ENCODE measurements at places on chromosomes 3 and 15. TPM values are rescaled to one million over a fixed set of nuclear protein-coding genes. Genes with fewer than 3 reads are reported as not detected.

DNA sequence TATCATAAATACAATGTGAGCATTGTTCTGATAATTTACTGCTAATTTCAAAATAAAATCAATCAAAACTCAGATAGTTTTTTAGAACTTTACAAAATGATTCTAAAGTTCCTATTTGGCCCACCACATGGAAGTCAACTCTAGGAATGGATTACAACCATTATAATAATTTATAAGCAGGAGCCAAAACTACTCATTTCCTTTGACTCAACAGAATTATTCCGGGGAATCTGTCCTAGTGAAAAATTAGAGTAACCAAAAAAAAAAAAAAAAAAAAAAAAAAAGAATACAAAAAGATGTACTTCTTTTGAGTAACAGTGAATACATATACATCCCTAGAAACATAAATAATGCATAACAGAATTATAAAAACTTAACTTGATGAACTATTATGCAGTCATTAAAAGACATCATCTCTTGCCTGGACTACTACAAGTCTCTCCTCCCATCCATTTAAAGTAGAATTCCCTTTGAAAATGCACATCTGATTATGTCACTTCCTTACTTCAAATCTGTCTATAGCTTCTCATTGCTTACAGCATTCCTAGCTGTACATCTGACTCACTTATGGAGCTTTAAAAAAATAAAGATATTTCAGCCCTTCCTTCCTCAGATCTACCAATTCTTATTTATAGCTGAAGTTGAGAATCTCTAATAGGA lies 43.4 kb downstream of the HDGFL3 start:
- no peak for DNase-seq

DNA sequence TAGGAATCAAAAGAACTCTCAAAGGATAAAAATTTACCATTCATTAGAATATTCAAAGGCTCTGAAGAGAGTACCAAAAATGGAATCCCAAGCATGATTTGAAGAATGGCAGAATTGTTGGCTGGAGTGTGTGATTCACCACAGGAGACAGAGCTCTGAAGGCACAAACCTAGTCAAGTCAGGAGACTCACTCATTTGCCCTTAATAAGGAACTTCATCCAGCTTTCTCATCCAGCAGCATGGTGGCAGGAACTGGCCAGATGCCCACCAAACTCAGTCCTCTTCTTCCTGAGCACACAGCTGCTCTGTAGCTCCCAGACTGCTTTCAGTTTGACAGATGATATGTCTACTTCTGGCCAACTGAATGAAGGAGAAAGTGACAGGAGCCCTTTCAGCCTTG lies 16.5 kb upstream of the HEG1 start:
- no peak for DNase-seq

AMOTL2 gene
- polyA plus RNA-seq: 22.9 TPM

PHLDB2 gene
- polyA plus RNA-seq: 9.5 TPM

STRC gene
- polyA plus RNA-seq: 0.09 TPM

CMSS1 gene
- polyA plus RNA-seq: 18.9 TPM

CHST13 gene
- 0.11 TPM for polyA plus RNA-seq

DNA sequence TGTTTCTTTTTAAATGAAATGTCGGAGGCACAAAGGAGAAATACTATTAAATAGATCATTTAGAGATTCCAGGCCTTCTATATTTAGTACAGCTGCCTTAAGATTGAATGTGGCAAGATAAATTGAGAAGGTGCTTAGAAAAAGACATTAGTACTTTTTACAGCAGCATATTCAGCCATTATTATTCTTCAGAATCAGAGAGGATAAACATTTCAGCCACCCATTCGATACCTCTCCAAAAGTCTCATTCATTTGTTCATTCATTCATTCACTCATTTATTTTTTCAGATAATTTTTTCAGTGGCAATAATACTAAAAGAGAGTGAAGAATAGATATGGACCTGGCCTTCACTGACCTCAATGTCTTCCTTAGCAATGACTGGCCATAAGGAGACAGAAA lies 347.0 kb downstream of the GRM7 start:
- DNase-seq: no peak

GRCh38 chr3:169159726-169160125 lies 503.8 kb downstream of the MECOM start:
- no peak for DNase-seq

DNA sequence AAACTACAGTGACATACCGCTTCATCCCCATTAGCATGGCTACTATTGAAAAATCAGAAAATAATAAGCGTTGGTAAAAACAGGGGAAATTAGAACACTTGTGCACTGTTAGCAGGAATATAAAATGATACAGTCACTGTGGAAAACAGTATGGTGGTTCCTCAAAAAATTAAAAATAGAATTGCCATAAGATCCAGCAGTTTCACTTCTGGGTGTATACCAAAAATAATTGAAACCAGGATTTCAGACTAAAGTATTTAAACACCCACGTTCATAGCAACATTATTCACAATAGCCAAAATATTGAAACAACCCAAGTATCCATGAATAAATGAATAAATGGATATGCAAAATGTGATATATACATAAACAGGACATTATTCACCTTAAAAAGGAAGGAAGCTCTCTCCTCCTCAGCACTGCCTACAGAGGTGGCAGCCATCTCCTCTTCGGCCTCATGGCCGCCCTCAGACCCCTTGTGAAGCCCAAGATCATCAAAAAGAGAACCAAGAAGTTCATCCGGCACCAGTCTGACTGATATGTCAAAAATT lies 34.1 kb downstream of the NGLY1 start:
- DNase-seq: no peak

- DNase-seq: no peak
These were observed 424.9 kb upstream of the ALCAM start for GRCh38 chr3:104941785-104942184.

GRCh38 chr15:73127302-73127936 lies 75.2 kb downstream of the NEO1 start:
- DNase-seq: no peak

DNA sequence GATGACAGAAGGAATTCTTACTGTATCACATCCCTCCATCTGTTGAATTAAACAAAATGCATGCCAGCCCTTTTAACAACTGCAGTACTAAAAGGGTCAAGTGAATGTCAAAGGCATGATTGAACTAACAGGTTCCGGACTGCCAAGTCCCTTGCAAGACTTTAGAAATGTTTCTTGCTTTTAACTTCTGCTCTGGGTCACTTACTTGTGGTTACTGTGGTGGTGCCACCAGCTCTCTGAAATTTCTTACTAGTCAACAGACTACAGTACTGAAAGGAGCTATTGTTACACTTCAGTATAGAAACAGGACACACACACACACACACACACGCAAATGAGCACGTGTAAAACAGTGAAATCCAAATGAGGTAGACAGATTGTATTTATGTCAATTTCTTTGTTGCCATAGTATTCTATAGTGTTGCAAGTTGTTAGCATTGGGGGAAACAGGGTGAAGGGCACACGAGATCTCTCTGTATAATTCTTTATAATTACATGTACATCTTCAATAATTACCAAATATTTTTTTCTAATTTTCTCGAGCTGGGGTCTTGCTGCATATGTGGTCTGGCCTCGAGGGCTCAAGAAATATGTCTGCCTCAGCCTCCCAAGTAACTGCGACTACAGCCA lies 79.9 kb upstream of the SLC25A26 start:
- DNase-seq: no peak

CHAC1 gene
- polyA plus RNA-seq: 3.2 TPM

DNA sequence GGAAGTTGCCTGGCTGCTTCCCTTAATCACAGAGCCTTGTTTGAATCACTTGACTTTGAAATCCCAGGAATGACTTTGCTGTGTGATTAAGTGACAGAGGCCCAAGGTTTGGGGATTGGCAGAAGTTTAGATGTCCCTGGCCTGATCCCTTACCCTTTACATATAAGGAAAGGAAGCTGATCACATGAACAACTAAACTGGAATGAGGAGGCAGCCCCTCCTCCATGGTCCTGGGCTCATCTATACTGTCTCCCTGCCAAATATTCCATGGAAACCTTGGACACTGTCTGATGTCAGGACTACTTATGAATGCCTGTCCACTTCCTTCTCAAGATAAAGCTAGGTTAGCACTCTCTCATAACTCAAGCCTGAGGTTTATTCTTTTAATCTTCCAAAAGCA lies 181.3 kb upstream of the CTDSPL start:
- DNase-seq: no peak

GRCh38 chr15:82677720-82678323 lies 30.7 kb upstream of the CPEB1 start:
- DNase-seq: no peak

DNA sequence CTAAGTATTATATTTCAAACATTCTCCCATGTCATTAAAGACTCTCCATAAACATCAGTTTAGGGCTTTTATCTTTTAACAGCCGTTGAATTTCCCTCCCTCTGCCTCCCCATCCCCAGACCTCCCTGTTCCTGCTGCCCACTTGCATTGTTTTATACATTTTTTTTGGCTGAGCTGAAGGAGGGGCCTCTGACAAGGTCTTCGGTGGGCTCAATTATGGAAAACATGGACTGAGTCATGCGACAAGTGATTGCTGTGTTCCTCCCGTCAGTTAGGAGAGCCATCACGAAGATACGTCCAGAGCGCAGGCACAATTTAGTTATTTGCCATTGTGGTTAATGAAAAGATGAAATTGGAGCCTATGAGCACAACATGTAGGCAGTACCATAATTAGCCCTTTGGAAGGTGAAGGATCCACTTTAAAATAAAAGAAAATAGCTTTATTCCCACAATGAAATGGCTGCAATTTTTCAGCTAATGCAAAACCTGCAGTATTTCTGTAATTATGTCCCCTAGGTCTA lies 12.0 kb upstream of the NMNAT3 start:
- no peak for DNase-seq

DNA sequence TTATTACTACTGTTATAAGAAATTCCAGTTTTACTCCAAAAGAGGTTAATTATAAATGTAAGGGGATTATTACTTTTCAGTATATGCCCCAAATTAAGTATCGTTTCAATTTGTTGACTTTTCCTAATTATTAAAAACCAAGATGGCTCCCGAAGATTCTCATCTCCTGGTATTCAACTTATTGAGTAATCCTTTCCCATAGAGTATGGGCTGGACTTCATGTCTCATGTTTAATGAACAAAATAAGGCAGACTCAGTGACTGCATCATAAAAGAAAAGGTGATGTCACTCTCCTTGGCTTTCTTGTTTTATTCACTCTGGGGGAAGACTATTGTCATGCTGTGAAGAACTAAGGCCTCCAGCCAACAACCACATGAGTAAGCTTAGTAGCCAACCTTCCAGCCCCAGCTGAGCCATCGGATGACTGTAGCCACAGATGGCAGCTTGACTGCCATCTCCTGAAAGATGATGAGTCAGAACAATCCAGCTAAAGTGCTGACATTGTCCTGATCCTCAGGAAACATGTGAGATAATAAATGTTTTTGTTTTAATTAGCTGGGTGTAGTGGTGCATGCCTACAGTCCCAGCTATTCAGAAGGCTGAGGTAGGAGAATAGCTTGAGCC lies 17.3 kb downstream of the IGF2BP2 start:
- no peak for DNase-seq

GRCh38 chr3:33146791-33147445 lies 33.1 kb downstream of the CRTAP start:
- no peak for DNase-seq

ISLR2 gene
- 2.1 TPM for polyA plus RNA-seq

DNA sequence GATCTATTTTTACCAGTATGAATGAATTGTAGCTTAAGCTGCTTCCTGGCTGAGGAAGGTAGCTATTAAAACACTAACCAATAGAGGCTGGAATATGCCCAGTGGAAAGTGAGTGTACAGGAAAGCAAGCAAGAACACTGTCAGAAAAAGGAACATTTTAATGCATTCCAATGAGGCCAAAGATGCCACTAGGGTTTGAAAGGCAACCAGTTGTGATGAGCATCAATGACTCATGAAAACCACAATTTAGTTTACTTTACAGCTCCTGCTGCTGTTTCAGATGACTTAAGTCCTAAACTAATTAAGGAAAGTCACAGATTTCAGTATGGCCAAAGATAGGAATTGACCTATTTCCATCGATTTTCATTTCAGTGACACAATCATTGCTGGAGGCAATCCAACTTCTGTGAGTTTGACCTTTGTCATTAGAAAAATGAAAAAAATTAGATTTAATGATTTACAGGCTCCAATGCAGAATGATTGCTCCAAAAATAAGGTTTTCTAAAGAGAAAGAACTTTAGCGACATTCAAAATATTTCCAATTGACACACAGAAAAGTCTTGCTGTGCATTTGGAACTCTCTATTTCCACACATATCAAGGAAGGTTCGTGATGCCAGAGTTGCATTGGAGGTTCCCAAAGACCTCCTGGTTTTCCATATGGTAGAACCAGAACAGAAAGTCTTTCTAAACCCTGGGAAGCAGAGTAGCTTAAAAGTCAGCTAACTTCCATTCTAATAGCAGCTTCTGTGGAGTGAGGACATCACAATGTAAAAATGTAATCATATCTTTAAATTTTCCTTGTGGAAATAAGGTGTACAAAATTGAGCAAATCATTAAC lies 103.0 kb downstream of the SUCNR1 start:
- no peak for DNase-seq

FOXB1 gene
- not detected for polyA plus RNA-seq

NPAP1 gene
- not detected for polyA plus RNA-seq

DNA sequence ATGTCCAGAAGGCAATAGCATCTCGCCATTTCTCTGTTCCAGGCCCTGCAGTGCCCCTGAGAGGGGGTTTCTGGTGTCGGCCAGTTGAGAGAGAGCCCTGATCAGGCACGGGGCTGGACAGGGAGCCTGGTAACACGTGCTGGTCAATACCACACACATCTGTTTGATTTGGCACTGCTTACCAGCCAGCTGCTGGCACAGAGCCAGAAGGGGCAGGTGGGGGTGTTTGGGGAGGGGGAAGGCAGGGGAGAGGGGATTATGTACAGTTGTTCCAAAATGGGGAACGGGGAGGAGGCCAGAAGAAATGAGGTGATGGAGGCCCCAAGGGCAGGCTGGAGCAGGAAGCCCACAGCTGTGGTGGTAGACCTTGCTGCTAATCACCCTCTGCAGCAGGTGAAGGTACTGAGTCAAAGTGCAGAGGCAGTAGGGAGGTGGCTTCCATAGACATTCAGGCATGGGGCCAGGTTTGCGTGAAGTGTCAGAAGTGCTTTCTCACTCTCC lies 153.5 kb upstream of the LPP start:
- DNase-seq: no peak

- no peak for DNase-seq
These were observed 57.9 kb downstream of the RORA start for GRCh38 chr15:61171209-61171608.

DNA sequence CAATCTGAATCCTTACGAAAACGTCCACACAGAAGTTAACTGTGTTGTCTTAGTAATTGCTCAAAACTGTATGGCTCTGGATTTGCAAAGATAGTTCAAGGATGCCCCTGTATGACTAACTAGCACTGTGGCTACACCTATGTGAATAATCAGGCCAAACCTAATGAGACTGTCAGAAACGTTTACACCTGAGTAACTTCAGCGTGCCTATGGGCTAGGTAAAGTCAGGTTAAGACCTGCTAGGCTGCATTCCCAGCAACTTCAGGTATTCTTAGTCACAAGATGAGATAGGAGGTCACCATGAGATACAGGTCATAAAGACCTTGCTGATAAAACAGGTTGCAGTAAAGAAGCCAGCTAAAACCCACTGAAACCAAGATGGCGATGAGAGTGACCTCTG lies 87.8 kb upstream of the PLXND1 start:
- no peak for DNase-seq
